Foreskin fibroblast (primary cell): ENCODE measurements at places on chromosomes 3 and 15.

GRCh38 chr3:195210266-195210973 lies 60.5 kb downstream of the XXYLT1 start:
- peak; percentile 90 for DNase-seq

DNA sequence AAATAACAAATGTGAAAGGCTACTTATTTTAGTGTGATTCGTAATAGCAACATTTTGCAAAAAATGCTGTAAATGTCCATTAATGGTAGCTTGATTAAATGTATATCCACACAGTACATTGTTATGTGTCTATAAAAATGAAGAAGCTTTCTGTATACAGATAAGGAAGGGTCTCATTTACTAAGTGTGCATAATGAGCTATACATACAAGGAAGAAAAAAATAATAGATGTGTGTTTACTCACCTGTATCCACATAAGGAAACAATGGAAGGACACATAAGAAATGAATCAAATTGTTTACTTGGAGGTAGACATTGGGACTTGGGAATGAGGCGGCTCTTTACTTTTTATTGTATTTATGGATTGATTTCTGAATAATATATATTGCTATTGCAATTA lies 34.9 kb downstream of the MED12L start:
- no peak for DNase-seq

- no peak for DNase-seq
Observed at GRCh38 chr3:124858275-124858674, 28.9 kb downstream of the ITGB5 start.

DNA sequence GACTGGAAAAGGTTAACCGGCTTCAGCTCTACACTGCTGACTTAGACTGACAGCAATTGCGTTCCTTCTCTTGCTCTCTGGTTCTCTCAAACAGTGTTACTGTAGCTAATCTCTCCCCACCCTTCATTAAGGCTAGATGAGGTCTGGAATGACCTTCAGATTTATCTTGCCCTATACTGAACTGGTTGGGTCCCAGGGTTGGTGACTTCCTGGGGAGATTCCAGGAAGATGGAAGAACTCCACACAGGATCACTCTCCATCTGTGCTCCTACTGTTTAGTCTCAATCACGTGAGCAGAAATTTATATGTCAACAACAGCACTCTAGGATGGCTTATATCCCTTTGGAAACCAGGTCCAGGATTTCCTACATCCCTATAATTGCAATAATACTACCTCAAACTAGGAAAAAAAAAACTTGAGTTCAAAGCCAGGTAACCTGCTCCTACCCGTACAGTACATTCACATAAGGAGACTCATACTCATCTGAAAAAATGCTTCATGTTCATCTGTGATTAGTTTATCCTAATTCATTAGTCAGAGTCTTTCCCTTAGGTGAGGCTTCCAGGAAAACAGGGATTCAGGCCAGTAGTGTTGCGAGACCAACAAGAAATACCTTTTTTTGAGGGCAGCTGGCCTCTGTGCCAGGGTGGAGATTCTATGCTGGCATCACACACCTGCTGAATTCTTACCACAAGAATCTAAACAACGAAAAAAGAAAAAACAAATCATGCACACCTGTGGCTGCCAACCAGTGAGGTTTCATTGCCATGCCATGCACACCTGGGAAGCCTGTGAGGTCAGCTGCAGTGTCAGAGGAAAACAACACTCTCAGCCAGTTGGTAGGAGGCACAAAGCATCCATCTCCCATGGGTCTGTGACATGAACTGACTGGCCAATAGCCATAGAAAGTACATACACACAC lies 297.3 kb downstream of the MECOM start:
- no peak for DNase-seq

GRCh38 chr3:101009386-101009785 lies 16.2 kb upstream of the ABI3BP start:
- peak; percentile 53 for DNase-seq

DNA sequence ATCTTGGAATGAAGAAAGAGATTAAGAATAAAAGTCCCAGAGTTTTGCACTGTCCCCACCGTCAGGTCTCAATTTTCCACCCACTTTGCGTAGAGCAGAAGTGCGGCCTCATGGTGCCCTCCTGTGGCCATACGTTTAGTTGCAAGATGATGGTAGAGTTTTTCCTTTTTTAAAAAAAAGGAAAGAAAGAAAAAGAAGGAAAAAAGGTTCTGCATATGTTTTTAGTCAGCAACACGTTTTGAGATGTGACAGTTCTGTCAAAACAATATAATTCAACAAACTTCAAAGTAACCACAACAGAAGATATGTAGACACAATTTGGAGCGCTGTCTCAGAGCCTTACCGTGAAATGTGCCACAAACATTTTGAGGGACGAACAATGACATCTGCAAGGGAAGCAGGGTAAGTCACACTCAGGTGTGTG lies 24.6 kb downstream of the EBLN2 start:
- DNase-seq: peak; percentile 78

- peak; percentile 85 for DNase-seq
Observed at GRCh38 chr3:172673210-172673679, 37.6 kb downstream of the NCEH1 start.

DNA sequence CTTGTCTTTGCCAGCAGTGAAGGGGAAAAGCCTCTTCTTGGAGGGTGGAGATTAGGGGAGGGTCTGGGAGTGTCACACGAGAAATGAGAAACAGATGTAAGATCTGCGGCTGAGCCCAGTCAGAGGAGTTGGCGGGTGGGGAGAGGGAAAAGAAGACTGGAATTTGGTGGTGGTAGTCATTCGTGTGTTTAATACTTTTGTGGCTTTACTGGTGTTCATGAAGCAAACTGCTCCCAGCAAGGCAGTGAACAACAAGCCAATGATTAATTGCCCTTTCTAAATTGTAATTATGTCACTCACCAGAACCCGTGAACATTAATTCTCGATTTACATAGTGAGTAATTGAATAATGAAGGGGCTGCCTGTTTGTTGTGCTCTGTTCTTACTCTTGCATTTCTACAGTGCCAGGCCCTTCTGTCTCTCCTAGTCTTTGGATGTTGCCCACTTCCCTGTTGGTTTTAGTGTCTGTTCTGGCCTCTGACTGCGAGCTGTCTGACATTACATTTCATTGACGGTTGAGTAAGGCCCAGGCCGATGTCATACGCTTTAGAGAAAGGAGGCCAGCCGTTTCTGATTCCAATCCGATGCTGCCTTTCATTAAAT lies 78.0 kb downstream of the CHCHD6 start:
- peak; percentile 88 for DNase-seq

- peak; percentile 37 for DNase-seq
Observed at GRCh38 chr3:183392186-183393034, 36.0 kb downstream of the MCF2L2 start.

- DNase-seq: no peak
Observed at GRCh38 chr3:152893647-152894046, 58.7 kb downstream of the P2RY1 start.

- no peak for DNase-seq
Observed at GRCh38 chr3:138653567-138653966, 45.0 kb downstream of the FAIM start.

DNA sequence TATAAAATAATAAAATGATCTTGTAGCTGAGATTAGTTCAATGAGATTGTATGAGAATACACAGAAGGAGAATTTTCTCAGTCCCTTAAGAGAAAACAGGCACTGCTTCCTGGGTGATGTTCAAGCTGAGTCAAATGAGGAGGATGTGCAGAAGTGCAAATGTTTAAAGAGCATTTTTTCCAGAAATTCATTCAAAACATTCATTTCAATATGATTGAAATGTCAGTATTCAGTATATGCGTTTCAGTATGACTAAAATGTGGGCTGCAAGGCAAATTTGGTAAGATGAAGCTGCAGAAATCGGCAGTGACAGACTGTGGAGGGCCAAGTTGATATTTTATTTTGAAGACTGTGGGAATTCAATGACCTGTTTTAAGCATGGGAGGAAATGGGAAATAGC lies 19.3 kb upstream of the PYDC2 start:
- no peak for DNase-seq

DNA sequence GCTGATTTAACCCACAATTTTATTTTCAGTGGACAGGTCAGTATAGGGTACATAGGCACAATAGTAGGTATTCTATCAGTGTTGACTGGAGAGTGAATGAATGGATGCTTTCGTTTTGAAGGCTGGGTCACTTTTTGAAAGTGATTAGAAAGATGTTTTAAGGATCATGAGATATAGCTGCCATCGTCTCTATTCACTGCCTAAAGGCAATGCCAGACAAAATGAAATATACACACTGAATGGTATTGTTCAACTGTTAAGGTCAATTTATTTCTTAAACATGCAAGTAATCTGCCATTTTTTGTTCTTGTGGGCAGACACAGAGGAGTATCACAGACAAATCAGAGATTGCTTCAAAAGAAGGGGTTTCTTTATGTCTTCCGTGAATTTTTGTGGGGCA lies 395.3 kb downstream of the VGLL3 start:
- no peak for DNase-seq

DNA sequence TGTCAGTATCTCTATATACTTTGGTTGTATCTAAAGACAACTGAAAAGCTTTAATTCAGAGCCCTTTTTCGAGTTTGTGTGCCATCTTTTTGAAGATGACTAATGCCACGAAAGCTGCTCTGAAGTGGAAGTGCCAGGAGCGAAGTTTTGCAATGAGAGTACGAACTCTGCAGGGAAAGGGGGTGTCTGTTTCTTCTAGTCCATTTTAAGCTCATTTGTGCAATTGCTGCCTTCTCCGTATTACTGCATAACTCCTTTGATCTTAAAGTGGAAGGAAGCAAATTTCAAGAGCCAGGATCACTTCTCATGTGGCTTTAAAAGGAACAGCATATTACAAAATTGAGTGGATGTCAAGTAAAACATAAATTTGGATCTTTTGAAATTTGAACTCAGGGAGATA lies 245.3 kb downstream of the FEZF2 start:
- DNase-seq: peak; percentile 75

DNA sequence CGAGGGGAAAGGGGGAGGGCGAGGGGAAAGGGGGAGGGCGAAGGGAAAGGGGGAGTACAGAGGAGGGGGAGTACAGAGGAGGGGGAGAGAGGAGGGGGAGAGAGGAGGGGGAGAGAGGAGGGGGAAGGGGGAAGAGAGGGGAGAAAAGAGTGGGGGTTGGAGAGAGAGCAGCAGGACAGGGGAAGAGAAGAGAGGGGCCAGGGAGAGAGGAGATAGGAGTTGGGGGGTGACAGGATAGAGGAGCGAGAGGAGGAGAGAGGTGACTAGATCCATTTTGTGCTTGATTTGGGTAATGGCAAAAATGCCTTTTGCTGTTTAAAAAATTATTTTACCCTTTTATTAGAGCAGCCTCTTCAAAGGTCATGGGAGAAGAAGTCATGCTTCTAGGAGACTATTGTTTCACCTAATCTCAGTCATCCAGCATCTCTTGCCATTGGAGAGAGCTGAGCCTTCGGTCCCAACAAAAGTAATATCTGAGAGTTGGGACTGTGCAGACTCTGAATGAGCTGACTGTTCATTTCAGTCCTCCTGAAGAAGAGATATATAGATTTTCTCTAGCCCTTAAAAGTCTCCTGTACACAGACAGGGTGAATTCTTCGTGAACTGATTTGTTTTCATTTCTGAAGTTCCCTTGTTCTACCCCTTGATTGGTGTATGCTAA lies 15.1 kb upstream of the TOP2B start:
- no peak for DNase-seq
